SW 1271 (cell line): ENCODE measurements at places on chromosomes 16 and 17.
A peak's percentile ranks its signal among the peaks of the same experiment; 100 is the strongest.

- no peak for DNase-seq
These were observed 3.7 kb upstream of the DPEP2 start for GRCh38 chr16:68003031-68003430.

GRCh38 chr17:49443862-49444261 is 29.2 kb upstream of the PHB1 start:
- DNase-seq = no peak

DNA sequence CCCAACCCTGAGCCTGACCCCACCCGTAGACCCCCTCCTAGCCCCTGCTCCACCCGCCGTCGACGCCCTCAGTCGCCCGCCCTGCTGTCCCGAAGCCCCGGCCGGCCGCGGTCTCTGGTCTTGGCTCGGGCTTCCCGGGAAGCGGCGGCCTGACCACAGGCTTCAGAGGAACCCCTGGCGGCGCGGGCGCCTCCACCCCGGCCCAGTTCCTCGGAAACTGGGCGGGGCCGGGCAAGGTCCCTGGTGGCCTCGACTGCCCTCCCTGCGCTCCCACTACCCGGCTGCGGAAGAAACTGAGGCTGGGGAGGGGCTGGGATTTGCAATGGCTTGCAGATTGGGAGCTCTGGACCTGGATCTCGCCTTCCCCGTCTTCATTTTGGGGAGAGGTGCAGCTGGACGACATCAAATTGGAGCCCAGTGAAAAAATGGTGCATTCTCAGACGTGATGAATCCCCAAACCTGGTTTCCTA is 692 bp upstream of the SOCS1 start:
- DNase-seq = no peak

DNA sequence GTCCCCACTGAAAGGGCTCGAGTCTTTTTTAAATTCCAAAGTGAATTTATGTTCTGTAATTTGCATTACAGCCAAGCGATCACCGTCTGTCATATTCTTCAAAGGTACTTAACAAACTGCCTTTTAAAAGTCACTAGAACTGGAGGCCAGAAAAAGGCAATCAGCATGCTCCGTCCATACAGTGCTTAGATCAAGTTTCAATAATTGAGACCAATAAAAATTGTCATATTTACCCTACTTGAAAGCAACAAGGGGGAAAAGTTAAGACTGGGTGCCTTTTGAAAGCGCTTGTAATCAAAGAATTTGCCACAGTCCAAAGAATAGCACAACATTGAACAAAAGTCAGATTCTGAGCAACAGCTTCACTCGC is 9.0 kb upstream of the ZFHX3 start:
- DNase-seq = no peak

DNA sequence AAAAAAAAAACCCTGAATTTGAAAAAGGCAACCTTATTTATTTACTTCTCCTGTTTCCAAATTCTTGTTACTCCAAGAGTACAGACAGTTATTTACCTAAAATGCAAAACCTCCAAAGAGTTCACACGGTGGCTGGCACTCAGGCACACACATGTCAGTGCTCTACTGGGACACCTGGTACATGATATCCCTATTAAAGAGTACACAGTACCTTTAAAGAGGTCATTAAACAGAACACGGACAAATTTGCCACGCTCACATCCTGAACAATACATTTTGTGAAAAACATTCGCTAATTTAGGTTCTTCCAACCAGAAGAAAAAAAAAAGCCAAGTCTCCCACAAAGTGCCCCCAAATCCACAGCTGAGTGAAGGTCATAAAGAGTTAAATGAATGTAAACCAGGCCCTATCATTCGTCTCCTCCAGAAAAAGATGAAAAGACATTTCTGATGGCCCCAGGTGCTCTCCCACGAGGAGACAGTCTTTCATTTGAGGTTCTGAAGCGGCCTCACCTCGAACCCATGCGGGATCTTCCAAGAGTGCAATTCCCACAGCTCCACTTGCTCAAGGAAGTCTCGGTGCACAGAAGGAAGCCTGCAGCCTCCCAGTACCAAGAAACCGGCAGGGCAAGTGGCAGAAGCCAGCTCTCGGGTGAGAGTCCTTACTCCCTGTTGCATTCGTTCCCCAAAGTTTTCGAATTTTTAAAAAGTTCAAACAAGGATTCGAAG is 993 bp downstream of the ERN1 start:
- DNase-seq = peak; percentile 30

GRCh38 chr17:37859451-37859850 is 64.8 kb upstream of the TBC1D3K start:
- DNase-seq = no peak

DNA sequence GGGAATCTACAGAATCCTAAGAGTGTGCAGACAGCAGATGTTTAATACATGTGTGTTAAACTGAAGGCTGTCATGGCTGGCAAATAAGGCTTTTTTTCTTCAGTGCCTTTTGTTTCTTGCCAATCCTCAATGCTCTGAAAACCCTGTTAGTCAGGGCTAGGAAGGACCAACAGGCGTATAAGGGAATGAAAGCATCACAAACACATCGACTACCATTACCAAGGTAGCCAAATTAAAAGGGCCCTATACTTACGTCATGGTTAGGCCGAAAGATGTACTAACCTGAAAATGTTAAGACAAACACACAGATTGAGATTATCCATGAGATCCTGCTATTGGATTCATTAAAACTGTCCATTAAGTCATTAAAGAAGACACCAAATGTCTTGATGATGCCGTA is 13.1 kb downstream of the SLC16A6 start:
- no peak for DNase-seq

- DNase-seq = peak; percentile 45
These were observed 2.0 kb downstream of the ADAT1 start for GRCh38 chr16:75621170-75621477.

DNA sequence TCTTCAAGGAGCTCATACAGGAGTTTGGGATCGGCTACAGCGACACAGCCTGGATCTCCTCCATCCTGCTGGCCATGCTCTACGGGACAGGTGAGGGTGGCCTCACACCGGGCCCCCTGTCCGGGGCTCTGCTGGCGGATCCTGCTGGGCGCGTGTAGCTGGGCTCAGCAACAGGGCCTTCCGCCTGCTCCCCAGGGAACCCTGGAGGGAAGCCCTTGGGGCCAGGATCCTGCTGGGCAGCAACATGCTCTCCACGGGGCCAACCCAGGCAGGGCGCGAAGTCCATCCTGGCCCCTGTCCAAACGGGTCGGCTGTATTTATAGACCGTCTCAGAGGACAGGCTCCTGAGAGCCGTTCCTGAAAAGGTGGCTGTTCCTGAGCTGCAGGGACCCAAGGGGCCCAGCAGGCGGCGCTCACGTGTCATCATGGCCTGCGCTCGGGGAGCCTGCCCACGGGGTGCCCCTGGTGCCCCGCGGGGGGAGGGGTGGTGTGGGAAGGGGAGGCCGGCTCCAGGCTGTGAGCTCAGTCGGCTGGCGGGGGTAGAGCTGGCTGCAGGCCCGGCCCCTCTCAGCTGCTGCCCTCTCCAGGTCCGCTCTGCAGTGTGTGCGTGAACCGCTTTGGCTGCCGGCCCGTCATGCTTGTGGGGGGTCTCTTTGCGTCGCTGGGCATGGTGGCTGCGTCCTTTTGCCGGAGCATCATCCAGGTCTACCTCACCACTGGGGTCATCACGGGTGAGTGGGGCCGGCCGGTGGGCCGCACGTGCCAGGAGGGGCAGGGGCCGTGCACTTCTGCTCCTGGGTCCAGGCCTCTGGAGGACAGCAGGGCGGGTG is 7.5 kb downstream of the SLC16A3 start:
- peak; percentile 31 for DNase-seq

GRCh38 chr17:65027305-65027704 is 29.2 kb downstream of the GNA13 start:
- DNase-seq = peak; percentile 79

DNA sequence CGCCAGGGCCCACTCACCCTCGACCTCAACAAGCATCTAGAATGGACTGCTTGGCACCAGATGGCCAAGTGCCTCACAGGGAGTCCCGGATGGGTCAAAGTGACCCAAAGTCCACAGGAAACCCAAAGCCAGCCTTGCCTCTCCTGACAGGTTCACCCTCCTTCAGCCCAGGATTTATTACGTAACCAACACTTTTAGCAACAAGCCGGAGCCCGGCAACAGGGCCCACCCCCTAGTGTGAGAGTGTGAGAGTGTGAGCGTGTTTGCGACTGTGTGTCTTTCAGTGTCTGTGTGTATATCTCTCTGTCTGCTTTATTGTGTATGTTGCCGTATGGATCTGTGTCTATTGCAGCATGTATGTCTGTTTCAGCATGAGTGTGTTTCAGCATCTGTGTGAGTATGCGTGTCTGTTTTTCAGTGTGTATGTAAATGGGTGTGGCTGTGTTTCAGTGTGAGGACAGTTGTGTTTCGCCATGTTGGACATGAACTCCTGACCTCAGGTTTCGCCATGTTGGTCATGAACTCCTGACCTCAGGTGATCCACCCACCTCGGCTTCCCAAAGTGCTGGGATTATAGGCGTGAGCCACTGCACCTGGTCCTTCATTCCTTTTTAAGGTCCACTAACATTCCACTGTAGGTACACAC is 13.7 kb upstream of the PEMT start:
- no peak for DNase-seq

DNA sequence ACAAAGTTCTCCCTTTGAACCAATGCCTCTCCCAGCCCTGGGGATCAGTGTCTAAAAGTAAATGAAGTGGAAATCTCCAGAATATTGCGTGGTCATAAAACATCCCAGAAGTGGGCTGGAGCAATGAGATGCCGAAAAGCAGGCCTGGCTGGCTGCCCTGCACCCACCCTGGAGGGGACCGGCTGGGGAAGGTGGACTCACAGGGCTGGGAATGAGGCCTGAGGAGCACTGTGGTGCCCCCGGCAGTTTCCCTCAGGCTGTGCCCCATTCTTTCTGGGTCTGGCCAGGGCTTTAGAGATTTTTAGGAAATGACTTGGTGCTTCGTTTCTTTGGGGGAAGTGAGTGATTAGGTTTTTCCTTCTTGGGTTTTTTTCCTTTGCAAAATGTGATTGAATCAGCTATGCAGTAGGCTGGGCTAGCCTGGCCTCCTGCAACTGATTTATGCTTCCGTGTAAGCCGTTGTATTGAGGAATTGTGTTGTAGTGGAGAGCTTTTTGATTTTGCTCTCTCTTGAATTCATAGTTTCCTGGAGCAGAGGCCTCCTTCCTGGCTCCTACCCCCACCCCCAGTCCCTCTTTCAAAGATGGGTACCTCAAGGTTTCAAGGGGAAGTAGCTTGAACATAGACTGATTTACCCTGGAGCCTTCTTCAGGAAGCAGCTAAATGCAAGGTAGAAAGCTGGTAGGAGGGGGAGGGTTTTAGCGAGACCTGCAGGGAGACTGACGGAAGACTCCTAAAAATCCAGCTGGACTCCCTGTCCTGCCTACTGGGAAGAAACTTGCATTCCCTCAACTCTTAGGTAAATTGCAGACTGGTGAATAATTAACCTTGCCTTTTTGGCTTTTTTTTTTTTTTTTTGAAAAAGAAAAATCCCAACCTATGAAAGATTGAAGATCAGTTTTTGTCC is 170.2 kb downstream of the RAB11FIP4 start:
- no peak for DNase-seq

DNA sequence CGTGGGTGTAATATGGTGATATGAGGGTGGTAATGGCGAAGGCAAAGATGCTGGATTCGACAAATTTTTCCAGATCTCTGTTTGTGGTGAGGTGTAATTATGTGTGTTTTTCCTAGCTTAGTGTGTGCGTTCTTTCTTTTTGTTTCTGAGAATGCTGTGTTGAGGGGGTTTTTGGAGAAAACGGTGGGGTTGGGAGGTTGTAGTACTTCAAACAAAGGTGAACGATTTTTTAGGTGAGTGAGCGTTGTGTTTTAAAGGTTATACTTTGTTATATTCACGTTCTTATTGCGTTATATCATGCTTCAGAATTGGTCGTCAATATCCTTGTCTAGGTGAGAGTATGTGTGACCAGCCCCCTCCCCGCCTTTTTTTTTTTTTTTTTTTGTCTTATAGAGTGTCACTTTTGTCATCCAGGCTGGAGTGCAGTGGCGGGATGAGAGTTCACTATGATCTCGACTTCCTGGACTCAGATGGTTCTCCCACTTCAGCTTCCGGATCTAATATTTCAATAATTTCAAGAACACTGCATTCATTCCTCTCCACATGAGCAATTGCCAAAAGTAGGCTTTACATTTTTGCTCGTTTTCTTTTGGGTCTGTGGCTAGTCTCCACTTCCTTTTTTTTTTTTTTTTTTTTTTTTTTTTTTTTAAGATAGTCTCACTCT is 82.2 kb upstream of the RNU2-1 start:
- DNase-seq = no peak

- no peak for DNase-seq
These were observed 36.0 kb downstream of the TVP23A start for GRCh38 chr16:10782628-10783027.

DNA sequence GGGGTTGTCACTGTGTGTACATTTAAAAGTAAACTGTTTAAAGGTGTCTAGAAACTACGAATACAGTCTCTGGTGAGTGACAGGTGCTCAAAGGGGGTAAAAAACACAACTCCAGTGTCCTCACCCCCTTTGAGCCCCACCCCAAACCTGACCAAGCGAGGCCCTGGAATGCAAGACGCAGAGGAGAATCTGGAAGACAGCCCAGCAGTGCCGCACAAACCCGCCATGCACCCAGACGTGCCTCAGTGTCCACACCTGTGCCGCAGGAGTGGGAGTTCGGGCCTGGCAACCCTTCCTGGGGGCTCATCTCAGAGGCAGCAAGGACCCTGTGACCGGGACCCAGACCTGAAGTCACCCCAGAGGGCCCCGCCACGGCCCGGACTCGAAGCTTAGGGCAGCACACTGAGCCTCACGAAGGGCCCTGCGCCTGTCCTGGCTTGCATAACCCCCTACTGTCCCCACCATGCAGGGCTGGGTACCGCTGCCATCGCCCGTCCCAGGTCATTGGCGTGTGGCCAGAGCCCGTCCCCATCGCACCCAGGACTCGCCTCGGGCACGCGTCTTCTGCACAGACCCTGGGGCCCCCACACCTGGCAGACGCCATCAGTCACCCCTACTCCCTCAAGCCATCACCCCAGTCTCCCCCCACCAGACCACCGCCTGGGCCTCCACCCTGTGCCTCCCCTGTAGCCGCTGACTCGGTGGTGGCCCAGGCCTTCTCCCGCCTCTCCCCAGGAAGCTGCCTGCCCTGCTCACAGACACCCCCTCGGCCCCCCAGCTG is 33.0 kb upstream of the ZC3H18 start:
- DNase-seq = no peak

GRCh38 chr16:88057656-88058055 is 106.4 kb downstream of the BANP start:
- DNase-seq = no peak

DNA sequence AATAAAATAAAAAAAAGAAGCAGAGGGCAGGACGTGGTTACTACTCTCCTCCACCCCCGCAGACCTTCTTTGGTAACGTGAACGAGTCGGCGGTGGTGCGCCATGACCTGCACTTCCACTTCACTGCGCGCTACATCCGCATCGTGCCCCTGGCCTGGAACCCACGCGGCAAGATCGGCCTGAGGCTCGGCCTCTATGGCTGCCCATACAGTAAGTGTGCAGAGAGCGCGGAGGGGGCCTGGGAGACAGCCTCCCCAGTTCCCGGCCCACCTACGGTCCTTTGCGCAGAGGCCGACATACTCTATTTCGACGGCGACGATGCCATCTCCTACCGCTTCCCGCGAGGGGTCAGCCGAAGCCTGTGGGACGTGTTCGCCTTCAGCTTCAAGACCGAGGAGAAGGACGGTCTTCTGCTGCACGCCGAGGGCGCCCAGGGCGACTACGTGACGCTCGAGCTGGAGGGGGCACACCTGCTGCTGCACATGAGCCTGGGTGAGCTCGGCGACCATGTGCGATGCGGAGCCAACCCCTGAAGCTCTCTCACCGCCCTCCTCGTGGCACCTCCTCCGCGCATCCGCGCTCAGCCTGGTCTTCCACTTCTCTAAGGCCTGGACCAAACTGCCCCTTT is 2.7 kb downstream of the CNTNAP1 start:
- DNase-seq = no peak
